ENCODE measurements at places on chromosomes 6 and 20.

GRCh38 chr6:159110013-159110412 is 59.2 kb upstream of the FNDC1 start:
- DNase-seq: no peak

- DNase-seq: no peak
These were observed 23.5 kb downstream of the CARMIL1 start for GRCh38 chr6:25302677-25303128.

GRCh38 chr6:157885211-157885788 is 62.3 kb downstream of the SNX9 start:
- peak; percentile 46 for DNase-seq

DNA sequence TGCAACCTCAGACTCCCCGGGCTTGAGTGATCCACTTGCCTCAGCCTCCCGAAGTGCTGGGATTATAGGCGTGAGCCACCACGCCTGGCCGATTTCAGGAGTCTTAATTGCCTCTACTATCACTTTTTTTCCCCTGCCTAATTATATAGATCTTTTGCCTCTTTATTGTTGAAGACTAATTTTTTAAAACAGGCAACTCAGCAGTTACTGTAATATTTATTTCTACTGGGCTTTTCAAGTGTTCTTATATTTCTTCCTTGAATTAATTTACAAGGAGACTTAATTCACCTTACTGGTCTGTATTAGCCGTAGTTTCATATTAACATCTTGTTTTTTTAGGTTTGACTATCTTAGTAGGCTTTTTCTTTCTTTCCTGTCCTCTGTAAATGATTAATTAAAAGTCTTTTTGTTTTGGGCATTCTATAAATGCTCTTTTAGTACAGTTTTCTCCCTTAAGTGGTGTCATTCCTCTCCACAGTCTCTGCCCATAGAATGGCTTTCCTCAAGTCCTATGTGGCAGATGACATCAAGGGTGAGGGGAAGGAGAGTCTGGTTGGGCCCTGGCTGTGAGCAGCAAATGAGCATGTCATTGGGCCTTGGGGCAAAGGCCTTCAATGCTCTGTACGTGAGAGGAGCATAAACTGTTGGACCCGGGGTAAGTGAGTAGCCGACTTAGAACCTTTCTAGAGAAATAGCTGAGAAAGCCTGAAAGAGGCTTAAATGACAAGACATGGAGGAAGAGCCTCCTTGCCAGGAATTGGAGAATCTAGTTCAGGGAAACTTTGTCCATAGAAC is 36.0 kb downstream of the ANKS1A start:
- DNase-seq: no peak

- no peak for DNase-seq
These were observed 120.0 kb downstream of the TMEM242 start for GRCh38 chr6:157203312-157203744.

- no peak for DNase-seq
These were observed 137.7 kb upstream of the SLC22A16 start for GRCh38 chr6:110614106-110614505.

DNA sequence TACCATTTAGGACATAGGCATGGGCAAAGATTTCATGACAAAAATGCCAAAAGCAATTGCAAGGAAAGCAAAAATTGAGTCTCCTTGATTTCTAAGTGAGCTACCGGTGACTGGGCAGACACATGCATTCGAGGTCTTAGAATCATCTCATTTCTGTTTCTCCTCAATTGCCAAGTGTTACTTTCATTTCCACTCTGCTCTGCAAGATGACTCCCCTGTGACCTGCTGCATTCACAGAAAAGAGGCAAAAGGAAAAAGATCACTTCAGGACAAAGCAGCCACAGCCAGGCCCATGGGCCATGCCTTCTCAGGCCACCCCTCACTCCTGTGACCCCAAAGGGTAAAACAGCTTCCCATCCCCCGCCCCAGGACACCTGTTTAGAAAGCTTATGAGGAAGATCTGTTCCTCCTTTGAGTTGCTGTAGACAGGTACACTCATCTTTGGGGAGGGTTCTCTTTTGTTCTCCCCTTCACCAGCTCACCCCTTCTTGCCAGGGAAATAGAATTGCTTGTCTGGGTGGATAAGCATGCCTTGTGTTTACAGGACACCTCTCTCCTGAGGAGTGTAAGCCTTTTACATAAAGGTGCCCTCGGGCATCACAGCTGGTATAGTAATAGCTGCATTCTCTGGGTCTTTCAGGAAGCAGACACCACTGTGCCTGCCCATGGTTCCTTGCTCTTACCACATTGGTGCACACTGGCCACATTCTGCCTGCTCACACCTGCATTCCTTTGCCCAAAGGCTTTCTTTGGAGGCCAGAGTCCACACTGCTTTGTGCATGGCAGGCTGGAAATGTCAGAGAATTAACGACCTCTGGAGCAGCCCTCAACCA is 105.0 kb downstream of the SLC24A3 start:
- no peak for DNase-seq

GRCh38 chr6:149476789-149477455 is 7.9 kb downstream of the ZC3H12D start:
- no peak for DNase-seq

- no peak for DNase-seq
These were observed 136.7 kb upstream of the RALGAPA2 start for GRCh38 chr20:20849161-20849560.

GRCh38 chr6:160218810-160219209 is 39.8 kb downstream of the SLC22A2 start:
- no peak for DNase-seq

DNA sequence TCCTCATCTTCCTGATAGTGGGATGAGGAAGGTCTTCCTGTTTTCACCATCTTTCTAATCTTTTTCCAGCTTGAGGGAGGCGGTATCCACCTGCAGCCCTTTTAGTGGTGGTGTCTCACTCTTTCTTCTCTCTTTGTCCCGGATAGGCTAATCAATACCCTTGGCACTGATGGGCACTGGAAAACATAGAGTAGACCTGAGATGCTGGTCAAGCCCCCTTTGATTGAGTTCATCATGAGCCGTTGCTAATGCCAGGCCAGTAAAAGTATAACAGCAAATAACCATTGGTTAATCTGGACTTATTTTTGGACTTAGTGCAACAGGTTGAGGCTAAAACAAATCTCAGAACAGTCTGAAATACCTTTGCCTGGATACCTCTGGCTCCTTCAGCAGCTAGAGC is 21.8 kb upstream of the PRND start:
- DNase-seq: no peak

DNA sequence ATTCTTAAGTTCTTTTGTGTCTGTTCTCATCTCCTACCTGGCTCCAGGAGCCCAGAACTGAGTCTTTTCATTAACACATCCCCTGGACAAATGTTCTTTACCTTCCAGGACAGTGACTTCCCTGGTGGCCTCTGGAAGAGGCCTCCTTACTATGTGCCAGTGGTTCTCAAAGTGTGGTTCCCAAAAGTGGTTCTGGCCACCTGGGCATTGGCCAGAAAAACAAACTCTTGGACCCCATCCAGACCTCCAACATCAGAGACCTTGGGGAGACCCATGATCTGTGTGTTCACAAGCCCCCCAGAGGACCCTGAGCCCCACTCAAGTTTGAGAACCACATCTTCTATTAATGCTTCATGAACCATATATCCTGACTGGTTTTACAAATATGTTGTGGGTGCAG is 7.2 kb upstream of the VSX1 start:
- DNase-seq: no peak

- DNase-seq: no peak
These were observed 99.0 kb downstream of the JARID2 start for GRCh38 chr6:15344831-15345230.

DNA sequence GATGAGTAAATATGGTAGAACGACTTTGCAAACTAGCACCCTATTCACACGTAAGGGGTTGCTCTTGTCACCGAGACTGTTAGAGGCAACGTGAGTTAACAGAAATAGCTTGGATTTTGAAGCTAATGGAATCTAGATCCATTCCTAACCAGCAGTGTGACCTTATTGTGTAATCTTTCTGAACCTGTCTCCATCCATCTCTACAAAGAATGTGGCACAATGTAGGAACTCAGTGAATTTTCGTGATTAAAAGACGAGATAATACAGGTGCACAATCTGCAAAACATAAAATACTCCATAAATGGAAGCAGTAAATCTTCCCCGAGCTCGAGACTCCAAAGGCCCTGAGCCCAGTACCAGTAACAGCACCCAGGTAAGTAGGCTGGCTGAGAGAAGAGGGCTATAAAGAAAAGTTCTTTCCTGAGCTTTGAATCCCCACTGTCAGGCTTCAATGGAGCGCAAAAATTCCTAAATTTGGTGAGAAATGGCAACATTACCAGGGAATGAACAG is 801 bp upstream of the KIFC1 start:
- DNase-seq: no peak

DNA sequence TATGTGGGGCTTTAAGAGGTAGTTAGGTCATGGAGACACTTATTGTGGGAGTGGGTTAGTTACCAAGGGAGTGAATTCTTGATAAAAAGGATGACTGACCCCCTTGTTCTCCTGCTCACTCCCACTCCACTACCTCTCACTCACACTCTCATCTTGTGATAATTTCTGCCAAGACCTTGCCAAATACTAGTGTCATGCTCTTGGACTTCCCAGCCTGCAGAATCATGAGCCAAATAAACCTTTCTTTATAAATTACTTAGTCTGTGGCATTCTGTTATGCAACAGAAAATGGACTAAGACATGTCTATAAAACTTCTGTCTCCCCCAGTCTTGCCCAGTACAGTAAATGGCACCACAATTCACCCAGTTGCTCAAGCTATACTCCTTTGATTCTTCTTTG is 93.3 kb downstream of the COL21A1 start:
- no peak for DNase-seq
